ENCODE measurements at places on chromosomes 16 and 17.

DNA sequence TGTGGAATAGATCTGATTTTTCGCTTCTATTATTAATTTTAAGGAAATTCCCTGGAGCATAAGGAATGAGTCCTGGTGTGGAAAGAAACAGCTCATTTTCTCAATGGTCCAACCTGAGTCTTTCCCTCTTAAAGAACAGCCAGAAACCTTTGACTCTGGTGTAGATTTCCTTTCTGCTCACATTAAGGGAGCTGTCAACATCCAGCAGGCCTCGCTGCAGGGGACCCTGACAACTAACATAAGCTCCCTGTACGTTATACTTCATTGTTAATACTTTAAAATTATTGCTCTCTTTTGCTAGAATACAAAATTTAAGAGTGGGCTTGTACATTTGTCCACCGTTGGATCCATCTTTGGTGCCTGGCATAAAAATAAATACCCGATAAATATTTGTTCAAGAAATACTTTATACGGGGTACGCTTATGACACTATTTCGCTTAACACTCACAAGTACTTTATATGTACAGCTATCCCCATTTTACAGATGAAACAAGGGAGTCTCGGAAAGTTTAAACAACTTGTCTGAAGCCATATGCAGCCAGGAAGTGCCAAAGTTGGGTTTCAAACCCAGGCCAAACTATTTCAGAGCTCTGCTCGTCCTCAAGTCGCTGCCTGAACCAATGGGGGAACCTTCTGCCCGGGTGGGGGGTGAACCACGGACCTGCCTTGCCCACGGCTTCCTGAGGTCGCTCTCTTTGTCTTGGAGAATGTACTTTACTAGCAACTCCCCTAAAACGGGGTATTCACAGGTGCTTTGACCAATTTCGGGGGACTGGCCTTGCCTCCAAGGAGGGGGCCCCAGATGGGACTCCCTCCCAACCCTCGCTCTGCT, 611 bp downstream of the SMARCE1 start:
- peak; percentile 12 for DNase-seq

- no peak for DNase-seq
Observed at GRCh38 chr17:14303343-14304221, 2.7 kb downstream of the HS3ST3B1 start.

GRCh38 chr17:55005520-55005919, 37.0 kb downstream of the STXBP4 start:
- peak; percentile 12 for DNase-seq

DNA sequence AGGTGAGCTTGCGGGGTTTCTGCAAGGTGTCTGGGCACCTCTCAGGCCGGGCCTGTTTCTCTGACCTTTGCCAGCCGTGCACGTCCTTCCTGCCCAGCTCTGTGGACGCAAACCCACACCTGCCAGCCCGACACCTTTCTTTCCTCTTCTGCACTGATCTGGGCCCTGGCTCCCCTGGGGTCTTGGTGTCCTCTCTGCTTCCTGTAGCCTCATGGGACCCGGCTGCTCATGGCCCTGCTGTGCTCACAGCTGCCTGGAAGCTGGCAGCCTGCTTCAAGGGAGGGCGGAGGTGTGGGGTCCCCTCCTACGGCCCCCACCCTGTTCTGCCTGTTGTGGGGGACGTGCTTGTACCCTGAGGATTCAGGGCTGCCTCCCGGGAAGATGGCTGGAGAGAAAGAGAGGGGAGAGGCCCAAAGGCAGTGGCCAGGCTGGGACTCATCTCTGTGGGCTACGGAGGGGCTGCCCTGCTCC, 342.4 kb downstream of the SEC14L1 start:
- no peak for DNase-seq

DNA sequence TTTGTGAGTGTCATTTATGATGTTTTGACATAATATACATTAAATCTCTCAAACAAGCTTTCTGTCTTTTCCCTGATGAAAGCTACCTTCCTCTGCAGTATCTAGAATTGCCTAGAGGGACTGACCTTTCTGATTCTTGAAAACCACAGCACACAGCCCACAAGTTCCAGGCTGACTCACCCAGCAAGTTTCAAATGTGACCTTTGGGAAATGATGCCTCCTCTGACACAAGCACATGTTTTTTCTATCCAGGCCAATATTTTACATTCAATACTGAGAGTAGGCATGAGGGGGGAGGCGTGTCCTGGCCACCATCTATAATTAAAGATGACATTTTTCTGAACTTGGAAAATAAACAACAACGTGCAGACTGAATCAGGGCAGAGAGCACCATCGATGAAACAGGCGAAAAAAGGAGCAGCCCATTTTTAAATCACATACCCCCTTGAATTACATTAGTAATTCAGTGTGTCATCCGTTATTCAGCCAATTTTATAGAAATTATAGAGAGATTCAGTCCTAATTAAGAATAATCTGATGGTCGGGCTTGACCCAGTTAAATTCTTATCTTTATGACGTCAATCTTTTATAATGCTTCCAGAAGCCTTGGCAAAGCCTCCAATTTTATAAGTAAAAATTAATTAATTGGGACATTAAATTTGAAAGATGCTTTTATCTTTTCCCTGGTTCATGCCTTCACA, 292.6 kb upstream of the CDH11 start:
- peak; percentile 58 for DNase-seq

DNA sequence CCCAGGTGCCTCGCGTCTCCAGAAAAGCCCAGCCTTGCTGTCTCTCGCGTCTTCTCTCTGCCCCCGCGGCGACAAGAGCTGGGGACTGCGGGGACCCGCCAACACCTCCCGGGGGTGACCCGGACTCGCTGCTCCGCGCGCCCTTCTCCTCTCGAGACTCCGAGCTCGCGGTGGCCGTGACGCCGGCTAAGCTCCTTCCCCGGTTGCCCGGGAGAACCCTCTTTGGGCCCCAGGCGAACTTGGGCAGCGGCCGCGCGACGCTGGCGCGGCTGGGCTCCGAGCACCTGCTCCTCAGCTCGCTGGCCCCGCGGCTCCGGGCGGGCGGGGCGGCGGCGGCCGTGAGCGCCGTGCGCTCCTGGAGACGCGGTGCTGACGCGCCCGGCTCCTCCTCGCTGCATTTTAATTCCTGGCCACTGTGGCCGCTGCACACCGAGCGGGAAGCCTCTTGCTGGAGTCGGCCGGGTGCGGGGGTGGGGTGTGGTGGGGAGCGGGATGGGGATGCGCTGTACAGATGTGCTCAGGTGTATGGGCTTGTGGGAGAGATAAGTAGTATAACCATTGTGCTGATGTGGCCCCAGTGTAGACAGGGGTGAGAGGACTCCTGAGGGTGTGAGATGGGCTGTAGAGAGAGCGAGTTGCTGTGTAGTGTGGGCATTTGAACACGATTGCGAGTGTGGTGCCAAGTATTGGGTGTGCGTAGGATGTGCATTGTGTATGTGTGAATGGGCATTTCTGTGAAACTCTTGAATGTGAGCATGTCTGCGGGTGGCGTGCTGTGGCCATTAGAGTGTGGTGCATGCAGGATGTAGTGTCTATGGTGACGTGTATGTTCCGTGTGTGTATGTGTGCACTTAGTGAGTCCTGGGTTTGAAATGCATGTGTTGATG, at the start of gene ASIC2:
Gene ASIC2 (minus strand): TSS at position 315 of the 887 bp plus-strand sequence.
- DNase-seq: no peak

DNA sequence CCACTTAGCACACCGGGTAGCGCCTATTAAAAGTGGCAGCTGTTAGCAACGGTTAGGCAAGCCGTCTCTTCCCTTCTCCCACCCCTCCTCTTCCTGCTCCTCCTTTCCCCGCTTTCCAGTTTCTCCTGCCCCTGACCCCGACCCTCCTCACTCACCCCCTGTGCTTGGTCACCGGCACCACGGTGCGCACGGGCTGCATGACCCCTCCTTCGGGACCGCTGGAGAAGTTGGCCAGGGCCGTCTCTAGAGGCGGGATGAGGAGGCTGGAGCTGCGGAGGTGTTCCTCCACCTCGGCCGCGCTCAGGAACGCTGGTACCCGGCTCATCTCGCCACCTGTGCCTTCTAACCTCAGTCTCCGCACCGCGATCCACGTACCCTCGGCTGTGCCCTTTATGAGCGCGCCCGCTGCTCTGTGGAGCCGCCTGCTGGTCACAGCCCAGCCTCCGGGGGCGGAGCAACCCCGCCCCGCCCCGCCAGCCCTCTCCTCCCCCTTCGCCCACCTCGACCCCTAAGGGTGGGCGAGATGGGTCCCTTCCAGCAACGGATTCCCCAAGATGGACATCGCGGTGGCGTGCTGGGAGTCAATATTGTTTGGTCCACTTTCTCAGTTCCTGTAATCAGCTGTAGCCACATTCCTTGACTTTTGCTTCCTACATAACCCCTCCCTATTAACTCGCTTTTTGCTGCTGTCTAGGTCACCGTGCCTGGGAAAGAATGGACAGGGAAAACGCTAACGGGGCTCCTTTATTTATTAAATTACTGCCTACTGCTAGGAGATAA, at the start of gene CRYM:
Gene CRYM (minus strand): TSS at position 364 of the 780 bp plus-strand sequence. CDS start 39 bp downstream, at position 325.
- DNase-seq: no peak

GRCh38 chr17:74569020-74570003, 2.0 kb upstream of the CD300H start:
- peak; percentile 43 for DNase-seq

Data from HS-27A (cell line).